CD4-positive, alpha-beta T cell treated with Interleukin-17A for 4 hours (primary cell): ENCODE measurements at places on chromosomes 2 and 18.

GRCh38 chr2:71730785-71731383 is 277.5 kb downstream of the DYSF start:
- no peak for DNase-seq

DNA sequence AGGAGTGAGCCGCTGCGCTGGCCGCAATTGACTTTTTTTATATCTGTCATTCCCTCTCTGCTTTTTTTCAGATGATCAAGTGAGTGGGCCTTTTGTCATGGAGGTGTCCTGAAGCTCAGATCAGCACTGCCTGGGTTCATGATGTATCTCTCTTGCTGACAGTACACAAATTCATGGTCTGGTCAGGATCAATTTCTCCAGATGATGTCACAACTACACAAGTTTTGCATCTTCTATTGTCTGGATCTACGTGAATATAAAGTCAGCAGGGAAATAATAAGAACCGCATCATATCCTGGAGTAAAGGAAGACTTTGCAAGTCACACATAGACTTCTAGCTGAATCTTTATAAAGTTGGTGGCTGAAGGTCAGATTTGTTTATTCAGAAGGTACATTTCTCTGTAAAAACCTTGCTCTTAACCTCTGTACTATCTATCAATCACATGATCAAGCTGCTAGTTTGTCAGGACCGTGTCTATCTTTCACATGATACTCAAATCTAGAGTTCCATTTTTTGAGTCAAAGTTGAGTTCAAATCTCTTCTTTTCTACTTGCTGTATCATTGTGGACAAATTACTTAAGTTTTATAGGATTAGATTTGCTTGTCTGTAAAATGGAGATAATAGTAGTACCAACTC is 13.1 kb upstream of the CD28 start:
- no peak for DNase-seq

DNA sequence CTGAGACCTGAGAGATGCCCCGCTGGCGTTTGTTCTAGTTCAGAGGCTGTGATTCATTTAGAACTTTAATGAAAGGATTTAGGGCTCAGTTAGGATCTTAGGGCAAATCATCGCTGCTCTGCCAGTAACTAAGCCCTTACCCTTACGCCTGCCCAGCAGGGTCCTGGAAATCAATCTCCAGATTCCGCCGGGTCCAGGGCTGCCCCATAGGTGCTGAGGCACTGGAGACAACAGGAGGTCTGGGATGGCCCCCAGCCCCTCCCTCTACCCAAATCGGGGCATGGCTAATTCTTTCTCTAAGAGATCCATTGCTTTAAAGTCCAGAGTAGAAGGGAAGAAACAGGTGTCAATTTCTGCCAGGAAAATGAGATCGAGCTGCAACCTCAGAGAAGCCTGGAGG is 83.1 kb downstream of the SDC1 start:
- no peak for DNase-seq

GRCh38 chr2:176508984-176509740 is 239.9 kb downstream of the MTX2 start:
- DNase-seq, result no peak

DNA sequence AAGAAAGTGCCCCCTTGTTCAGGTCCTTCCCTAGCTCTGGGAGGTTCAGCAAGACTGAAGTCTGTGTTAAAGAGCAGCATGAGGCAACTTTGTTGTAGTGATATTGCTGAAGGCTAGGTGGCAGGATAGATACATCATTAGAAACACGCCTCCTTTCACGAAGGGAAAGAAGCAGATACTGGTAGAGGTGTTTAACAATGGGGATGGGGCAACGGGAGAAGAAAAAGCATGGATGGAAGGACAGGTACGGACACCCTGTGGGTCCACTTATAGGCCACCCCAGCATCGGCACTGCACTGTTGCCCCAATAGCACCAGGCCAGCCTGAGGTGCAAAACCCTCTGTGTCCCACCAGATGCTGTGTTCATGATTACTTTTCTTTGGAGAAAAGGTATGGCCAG is 3.5 kb upstream of the IGFBP5 start:
- DNase-seq, result no peak

- DNase-seq, result no peak
Measured at GRCh38 chr2:79178076-79178674, 18.6 kb upstream of the REG3A start.

- DNase-seq, result no peak
Measured at GRCh38 chr2:11508279-11508678, 25.6 kb upstream of the GREB1 start.

- DNase-seq, result no peak
Measured at GRCh38 chr18:58893388-58894099, 28.9 kb downstream of the ZNF532 start.

- DNase-seq, result no peak
Measured at GRCh38 chr2:191907091-191907490, 60.2 kb upstream of the CAVIN2 start.

DNA sequence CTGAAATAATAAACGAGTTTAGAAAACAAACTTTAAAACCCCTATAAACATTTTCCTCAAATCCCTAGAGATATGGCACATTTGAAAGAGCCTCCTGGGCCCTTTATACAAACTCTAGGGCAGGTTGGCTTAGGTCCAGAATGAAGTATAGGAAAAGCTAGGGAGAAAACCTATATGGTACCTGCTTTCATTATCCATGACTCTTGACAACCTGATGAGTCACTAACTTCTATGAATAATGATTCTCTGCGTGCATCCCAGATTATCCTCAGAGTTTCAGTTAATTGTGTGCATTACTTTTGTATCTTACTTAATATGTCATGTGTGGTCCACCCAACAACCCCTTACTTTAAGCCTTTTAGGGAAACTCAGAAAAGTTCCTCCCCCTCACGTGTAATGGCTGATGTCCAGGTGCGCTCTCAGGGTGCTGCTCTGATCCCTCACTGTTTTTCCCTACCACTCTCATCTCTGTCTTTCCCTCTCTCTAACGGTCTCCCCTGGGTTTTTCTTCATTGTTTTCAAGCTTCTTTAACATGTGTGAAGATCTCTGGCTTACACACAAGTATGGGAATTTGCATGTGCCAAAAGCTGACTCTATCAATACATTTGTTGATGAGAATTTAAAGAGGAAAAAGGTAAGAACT is 78.5 kb downstream of the LRP1B start:
- no peak for DNase-seq

DNA sequence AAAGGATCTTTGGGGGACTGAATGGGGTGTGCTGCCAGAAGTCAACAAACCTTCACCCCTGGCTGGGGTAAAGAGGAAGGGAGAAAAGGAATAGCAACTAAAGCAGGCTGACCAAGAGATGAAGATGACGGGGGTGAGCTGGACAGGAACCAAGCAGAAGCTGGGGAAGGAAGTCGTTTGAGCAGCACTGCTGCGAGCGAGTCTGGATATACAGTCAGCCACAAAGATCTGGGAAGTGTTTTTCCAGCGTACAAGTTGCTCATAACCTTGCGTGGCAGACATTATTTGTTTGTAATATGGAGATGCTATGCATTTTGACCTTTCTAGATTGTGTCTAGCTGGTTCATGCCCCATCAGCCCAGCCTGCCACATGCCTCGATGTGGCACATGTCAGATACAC is 71.2 kb downstream of the EIF2AK3 start:
- DNase-seq, result no peak

DNA sequence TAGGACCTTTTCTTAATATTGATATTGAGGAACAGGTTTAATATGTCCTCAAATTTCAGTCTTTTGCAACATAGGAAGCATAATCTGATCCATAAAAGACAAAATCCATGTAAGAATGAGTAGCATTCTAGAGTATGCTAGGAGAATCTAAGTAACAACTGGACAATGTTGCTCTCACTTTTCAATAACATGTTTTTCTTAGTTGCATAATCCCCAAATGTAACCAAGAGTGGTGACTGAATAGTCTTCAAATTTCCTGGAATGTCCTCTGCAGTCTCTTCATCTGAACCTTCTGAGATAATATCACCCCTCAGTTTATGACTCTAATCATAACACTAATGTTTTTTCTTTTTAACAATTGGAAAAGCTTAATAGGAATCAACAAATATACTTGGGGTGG is 110.0 kb upstream of the ZEB2 start:
- DNase-seq, result no peak

- DNase-seq, result no peak
Measured at GRCh38 chr18:44693030-44693784, 12.5 kb downstream of the SETBP1 start.

- peak; percentile 38 for DNase-seq
Measured at GRCh38 chr2:233248999-233249398, 2.5 kb upstream of the ATG16L1 start.

GRCh38 chr2:46770622-46771021 is 145.0 kb downstream of the MCFD2 start:
- no peak for DNase-seq

GRCh38 chr2:23828256-23828980 is 98.5 kb downstream of the ATAD2B start:
- DNase-seq, result no peak

GRCh38 chr2:54429811-54430551 is 26.1 kb upstream of the SPTBN1 start:
- DNase-seq, result no peak

- no peak for DNase-seq
Measured at GRCh38 chr2:236857246-236857645, 228.4 kb upstream of the COPS8 start.

GRCh38 chr18:12960853-12961397 is 13.1 kb downstream of the SEH1L start:
- DNase-seq, result no peak

- DNase-seq, result no peak
Measured at GRCh38 chr2:43227830-43228281, 1.4 kb upstream of the ZFP36L2 start.

DNA sequence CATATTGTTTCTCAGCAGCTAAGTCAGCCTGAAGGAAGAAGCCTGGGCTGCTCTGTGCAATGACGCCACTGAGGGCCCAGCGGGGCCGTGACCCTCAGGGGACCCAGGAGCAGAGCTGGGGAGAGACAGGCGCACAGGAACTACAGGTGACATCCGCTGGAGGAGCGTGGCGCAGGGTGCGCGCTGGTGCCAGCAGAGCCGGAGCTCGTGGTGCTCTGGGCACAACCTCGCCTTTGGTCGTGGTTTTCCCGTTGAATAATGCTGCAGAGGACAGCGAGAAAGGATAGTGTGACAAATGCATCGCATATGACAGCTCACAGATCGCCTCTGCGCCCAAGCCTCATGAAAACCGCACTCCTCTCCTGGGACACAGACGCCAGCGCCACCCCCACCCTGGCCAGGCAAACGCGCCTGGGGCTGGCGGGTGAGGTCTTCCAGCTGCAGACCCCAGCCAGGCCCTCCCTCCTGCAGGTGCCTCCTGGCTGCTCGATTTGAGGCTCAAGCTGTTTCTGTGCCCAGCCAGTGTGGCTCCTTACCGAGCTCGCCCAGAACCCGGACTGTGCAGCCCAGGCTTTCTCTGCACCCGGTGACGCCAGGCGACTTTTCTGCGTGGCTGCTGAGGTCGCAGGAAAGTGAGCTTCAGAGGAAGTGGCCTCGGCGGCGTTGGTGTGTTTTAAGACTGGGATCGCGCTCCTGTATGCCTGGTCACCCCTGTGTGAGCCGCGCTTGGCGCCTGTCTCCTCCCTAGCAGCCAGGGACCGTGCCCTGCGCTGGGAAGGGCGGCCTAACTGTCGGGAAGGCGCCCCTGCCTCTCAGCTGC is 583.1 kb upstream of the HS6ST1 start:
- DNase-seq, result no peak

DNA sequence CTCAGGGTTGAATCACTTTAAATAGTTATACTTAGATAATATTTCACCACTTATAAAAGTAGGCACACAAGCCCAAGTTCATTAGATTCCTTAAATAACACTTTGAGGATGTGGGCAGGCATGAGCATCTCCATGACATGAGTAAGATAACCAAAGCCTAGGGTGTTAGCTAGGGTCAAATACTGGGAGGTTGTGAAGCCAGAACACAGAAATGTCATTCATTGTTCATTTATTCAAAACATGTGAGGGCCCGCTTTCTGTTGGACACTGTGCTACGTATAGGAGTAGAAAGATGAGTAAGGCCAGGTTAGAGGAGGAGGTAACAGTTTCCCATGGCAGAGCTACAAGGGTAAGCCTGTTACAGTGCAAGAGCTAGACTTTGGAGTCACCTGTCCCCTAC is 93.5 kb upstream of the NEDD4L start:
- DNase-seq, result no peak

- DNase-seq, result no peak
Measured at GRCh38 chr2:46610021-46610420, 130.7 kb downstream of the TMEM247 start.

DNA sequence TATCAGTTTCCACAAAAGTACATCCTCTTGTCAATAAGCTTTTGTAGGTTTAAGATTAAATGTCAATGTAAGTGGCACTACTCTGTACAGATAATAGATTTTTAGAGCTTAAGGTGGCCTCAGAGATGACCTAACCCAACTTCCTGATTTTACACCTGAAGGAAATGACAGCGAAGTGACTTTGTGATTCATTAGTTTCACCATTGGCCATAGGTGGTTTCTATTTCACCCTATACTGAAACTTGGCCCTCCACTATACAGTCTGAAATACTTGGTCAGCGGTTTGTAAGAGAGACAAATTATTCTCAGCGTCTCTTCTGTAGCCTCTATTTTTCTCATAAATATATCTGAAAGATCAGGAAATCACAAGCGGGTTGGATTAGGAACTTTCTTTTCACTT is 330.4 kb upstream of the FAM98A start:
- DNase-seq, result no peak

DNA sequence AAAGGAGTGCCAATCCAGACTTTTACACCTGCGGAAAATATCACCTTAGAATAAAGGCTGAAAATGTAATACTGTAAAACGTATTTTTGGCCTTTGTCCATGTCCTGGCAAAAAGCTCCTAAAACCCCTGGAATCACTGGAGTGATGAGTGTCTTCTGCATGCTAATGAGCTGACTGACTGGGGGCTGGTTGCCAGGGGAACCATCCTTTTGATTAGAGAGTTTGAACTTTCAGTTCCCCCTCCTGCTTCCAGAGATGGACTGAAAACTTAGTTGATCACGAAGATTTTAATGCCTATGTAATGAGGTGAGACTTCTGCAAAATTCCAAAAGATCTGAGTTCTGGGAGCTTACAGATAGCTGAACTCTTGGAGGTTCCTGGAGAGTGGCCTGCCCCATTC is 20.5 kb downstream of the PUM2 start:
- no peak for DNase-seq

- no peak for DNase-seq
Measured at GRCh38 chr2:12164689-12165088, 418.3 kb downstream of the LPIN1 start.
